ENCODE measurements at places on chromosomes 6 and 20.

DNA sequence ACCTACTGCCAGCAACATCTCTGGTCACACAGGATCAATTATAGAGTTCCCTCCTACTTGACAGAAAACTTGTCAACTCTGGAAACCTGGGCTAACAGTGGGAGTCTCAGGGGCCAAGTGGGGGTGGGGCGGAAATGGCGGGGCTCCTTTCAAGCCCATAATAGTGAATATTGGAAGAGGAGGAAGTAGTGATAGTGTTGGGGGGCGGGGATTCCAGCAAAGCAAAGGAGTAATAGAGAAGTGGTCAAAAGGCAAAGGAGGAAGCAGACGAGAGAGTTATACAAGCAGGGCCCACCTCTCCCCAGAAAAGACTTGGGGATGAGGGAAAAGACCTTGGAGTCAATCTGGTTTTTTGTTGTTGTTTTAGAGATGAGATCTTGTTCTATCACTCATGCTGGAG is 2.1 kb downstream of the DEF6 start:
- DNase-seq = no peak

GRCh38 chr6:87540539-87540938 is 49.2 kb downstream of the RARS2 start:
- DNase-seq = no peak

- DNase-seq = no peak
Measured at GRCh38 chr20:24736131-24736843, 212.8 kb upstream of the CST7 start.

- DNase-seq = no peak
Measured at GRCh38 chr20:50340541-50340940, 149.9 kb downstream of the CEBPB start.

DNA sequence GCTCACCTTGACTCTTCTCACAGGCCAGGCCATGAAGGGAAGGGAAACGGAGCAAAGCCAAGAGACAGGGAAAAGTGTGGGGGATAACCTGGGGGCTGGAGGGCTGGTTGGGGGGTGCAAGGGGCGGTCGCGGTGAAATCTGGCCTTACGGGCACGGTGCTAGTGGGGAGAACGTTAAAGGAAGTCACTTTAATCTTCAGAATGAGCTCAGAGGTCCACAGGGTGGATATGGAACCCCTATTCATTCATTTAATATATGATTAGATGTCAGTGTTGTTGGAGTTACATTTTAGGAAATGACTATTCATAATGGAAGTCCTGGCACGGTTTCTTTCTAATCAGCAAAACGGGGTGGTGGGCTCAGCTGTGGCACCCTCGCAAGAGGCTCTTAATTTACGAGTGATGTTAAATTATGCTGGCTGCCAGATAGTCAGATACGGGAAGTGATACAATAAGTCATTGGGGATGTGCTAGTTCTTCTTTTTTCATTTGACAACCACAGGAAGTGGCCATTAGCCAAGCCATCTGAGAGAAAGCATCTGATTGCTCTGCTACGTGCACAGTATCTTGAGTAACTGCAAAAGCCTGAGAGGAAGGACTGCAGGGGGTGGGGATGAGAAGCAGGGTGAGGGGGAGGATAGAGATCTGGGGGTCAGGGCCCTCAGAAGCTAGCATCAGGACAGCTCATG is 253.0 kb downstream of the QKI start:
- no peak for DNase-seq

GRCh38 chr6:161188547-161189465 is 85.1 kb downstream of the AGPAT4 start:
- DNase-seq = no peak

- no peak for DNase-seq
Measured at GRCh38 chr20:2909953-2910352, 36.7 kb downstream of the PTPRA start.

DNA sequence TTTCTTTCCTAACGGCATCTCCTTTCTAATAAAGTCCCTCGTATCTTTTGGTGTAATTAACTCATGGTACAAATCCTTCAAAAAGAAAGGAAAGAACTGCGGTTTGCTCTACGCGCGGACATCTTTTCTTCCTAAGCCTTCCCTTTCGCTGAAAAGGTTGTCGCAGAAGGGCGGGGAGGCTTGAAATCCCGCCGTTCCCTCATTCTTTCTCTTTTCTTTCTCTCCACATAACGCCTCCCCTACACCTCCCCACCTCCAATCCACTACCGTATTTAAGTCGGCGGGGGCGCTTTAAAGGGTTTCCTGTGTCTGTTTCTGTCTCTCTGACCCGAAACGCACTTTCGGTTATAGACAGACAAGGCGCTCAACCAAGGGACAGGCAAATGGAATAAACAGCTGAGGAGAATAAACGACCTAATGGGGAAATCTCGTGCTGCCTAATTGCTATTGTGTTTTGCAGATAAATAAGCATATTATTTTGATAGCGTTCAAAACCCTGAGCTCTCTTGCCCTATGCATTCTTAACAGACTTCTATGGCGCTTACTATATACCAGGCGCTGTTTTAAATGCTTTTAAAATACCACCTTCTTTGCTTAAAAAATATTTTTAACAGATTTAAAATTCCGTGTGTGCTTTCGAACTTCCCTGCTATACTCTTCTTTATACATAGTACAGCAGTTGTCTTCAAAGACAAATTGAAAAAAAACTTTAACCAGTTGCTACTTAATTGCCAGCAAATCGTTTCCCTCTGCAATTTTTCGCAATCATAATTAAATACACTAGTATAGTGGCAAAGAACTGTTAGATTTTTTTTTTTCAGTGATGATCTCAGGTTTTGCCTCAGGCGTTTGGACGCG is 2.5 kb upstream of the HEY2 start:
- DNase-seq = peak; percentile 54

DNA sequence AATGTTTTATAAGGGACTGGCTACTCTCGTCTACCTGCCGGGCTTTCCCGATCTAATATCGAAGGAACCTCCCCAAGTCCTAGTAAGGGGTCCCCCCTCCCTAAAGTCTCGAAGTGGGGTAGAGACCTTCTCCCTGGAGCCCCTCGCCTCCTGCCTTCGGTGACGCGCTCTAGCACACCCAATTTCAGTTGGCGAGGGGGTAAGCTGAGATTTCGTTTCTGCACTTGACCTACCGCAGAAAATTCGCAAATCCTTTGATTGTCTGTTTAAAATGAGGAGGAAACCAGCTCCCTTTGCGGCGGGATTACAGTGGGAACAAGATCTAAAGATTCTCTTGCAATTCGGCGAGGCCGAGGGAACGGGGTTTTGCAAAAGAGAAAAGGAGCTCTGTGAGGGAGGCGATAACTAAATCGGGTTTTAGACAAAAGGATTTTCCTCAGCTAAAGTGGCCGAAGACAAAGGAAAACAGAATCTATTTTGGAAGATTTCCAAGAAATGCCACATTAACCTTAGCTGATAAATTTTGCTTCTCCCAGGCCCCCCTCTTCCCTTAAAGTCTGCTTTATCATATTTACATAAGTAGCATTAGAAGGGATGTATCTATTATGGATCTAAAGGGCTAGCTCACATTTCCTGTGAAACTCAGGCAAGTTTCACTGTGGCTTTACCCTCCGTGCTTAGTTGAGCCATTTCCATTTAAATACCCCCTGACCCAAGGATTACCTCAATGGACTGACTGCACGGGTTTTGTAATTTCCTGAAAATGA is 8.4 kb downstream of the SIM1 start:
- DNase-seq = no peak

- DNase-seq = no peak
Measured at GRCh38 chr6:149859368-149859767, 4.8 kb downstream of the LRP11 start.

DNA sequence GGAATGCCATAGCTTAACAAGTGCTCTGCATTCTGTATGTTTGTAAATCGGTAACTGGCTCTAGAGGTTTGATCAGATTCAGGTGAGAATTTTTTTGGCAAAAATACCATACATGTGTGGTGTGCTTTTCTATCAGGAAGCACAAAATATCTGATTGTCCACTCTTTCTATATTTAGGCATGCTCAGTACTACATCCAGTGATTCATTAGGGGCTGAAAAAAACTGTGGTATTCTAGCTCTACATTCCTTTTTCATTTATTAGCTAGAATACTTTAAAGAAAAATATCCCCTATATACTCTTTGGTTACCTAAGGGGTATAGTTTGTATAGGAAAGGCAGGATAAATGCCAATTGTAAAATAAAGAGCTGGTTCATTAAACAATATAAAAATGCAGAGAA is 10.6 kb upstream of the ELOVL2 start:
- no peak for DNase-seq

DNA sequence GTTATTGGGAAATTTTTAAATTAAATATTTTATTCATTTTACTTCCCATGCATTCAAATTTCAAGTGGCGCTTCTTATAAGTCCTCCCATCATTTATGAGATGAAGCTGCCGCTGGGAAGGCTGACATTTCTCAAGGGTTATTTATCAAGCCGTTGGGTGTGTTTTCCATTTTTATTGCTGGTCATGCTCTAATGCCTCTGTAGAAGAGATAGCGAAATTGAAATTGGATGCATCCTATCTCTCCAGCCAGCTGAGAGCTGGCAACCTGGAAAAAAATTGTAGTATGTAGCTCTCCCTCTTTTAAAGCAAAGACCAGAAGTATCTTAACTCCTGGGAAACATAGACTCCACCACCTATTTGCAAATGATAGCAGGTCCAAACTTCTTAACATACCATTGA is 135.9 kb downstream of the C6orf118 start:
- no peak for DNase-seq

- DNase-seq = no peak
Measured at GRCh38 chr6:14326774-14327173, 209.2 kb downstream of the CD83 start.

GRCh38 chr6:144148886-144149285 is 1.4 kb upstream of the STX11 start:
- DNase-seq = no peak

GRCh38 chr6:45327956-45328522 is at the start of gene RUNX2:
RUNX2 (plus strand) TSS chr6:45328330; CDS start chr6:45328727, 397 bp downstream.
- DNase-seq = peak; percentile 1

GRCh38 chr6:152364866-152365265 is 272.3 kb downstream of the SYNE1 start:
- DNase-seq = no peak

- no peak for DNase-seq
Measured at GRCh38 chr6:21436625-21437024, 156.9 kb upstream of the SOX4 start.

GRCh38 chr6:79947191-79948186 is at the start of gene ELOVL4:
ELOVL4 (minus strand) TSS chr6:79947553; CDS start chr6:79947279, 274 bp downstream.
- peak; percentile 34 for DNase-seq

DNA sequence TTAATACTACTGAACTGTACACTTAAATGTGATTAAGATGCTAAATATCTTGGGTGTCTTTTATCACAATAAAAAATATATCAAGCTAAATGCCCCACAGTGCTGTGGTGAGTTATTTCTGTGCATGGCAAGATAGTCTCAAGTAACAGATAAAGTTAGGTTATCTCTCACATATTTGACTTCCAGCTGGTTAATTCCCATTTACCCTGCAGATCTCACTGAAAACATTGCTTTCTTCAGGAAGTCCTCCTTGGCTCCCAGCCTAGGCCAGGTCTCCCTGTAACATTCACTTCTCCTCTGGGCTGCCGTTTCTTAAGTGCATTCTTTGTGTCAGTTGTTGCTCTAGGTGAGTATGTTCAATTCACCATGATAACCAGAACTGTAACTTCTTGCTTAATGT is 59.1 kb downstream of the SLC22A1 start:
- DNase-seq = no peak

DNA sequence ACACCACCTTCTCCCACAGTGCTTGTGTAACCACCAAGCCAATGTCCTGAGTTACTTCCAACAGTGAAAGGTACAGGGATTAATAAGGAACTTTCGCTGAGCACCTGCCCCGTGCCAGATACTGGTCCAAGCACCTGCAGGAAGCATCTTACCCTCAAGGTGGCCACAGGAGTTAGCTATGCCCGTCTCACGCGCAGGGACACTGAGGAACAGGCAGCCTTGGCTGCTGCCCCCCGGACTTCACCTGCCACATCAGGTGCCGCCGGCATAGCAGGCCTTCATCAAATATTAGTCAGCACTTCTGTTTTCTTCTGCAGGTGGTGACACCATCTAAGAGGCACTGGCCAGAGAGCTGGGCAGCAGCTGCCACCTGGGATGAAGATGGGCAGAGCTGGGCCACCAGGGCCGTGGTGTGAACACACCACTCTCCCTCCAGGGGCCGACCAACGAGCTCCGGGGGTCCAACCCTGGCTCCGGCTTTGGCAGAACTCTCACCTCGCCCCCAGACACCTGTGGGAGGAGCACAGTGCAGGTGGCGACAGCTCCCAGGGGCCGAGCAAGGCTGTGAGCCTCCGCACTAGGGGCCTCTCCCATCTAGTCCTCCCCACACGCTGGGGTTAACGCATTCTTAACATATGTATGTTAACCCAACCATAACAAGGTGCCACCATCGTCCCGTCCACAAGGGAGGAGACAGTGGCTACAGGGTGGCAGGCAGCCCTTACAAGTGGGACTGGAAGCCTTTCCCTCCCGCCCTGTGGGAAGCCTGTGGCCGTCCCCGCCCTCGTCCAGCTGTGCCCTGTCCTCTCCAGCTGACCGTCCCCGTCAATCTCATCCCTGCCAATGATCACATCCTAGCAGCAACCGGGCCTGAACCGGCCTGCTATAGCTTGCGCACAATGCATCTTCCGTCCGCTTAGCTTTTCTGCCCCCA is 2.9 kb upstream of the PPDPF start:
- no peak for DNase-seq

DNA sequence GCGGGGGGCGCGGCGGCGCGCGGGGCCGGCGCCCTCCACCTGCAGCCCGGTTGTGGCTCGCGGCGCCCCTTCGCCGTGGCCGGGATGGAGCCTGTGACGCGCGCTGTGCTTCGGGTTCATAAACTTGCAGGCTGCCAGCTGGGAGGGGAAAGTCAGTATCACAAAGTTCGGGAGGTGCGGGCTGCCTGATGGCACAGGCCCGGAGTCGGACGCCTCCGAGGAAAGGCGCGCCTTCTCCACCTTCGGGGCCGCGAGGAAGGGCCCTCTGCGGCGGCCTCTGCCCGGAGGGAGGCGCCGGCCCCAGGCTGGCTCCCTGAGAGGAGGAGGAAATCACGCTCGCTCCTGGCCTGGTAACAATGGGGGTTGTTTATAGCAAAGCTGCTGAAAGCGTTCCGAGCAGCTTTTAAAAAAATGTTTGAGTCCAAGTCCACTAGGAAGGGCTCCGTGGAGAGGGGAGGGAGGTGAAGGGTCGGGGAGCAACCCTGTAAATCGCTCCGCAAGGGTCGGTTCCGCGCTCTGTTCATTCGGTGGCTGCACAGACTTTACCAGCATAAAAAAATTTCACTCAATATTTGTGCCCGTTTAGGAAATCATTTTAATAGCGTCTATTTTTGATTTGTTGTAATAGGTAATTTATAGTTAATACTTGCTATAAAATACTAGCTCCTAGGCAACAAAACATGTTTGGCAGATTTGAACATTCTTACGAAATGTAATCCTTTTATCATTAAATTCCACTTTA is 1.0 kb downstream of the AFDN start:
- DNase-seq = peak; percentile 56

GRCh38 chr6:62652692-62653328 is 366.8 kb upstream of the KHDRBS2 start:
- DNase-seq = no peak

DNA sequence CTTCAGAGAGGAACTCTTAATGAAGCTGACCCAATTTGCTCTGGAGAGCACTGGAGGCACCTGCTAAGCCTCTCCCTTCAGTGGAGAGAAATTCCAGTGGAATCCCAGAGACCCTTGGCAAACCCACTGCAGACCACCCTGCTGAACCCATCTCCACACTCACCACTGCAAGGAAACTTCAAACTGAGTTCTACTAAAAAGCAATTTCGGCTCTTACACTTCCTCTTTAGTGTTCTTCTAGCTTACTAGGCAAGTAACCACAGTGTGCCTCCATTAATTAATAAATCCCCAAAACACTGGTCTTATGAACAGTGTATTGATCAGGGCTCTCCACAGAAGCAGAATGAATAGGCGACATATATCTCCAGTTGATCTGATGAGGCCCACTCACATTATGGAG is 43.0 kb upstream of the HLA-E start:
- no peak for DNase-seq
